ENCODE measurements at places on chromosomes 4 and X. TPM values are rescaled to one million over a fixed set of nuclear protein-coding genes. Genes with fewer than 3 reads are reported as not detected.

The TMSB15A gene
- total RNA-seq = 1.8 TPM

The MAGEC3 gene
- total RNA-seq = not detected

The SLITRK2 gene
- total RNA-seq = not detected

The TLR7 gene
- not detected for total RNA-seq

The TLL1 gene
- 0.12 TPM for total RNA-seq

The BTC gene
- not detected for total RNA-seq

The XAGE1A gene
- not detected for total RNA-seq

The RTL5 gene
- total RNA-seq = 7.1 TPM

The SULT1B1 gene
- total RNA-seq = 1.6 TPM

The ENOPH1 gene
- total RNA-seq = 21.8 TPM

The DNASE1L1 gene
- total RNA-seq = 33.7 TPM

The PNMA6A gene
- total RNA-seq = 2.0 TPM

The CCDC110 gene
- total RNA-seq = 0.93 TPM

The KLF8 gene
- total RNA-seq = 0.12 TPM

The TMPRSS11E gene
- total RNA-seq = not detected

The SMIM31 gene
- not detected for total RNA-seq

The SLC2A9 gene
- total RNA-seq = 2.6 TPM

The ADRA2C gene
- total RNA-seq = 7.0 TPM

The RPL36A gene
- 700 TPM for total RNA-seq

The PPBP gene
- not detected for total RNA-seq

The HERC5 gene
- 0.23 TPM for total RNA-seq

The USP46 gene
- 11.7 TPM for total RNA-seq

The GAGE12E gene
- not detected for total RNA-seq

Data from pericardium fibroblast (primary cell).